ENCODE measurements at places on chromosomes 4 and X. TPM values are rescaled to one million over a fixed set of nuclear protein-coding genes. Genes with fewer than 3 reads are reported as not detected.
A peak's percentile ranks its signal among the peaks of the same experiment; 100 is the strongest.

GRCh38 chrX:42825201-42825600 lies 47.2 kb upstream of the PPP1R2C start:
- no peaks in the 10 kb centered on the region for H3K27me3 ChIP-seq
- no peaks in the 10 kb centered on the region for H3K4me1 ChIP-seq
- DNase-seq: no peak
- no peak overlapping the region for H3K27ac ChIP-seq
- no peaks in the 10 kb centered on the region for H3K36me3 ChIP-seq

DNA sequence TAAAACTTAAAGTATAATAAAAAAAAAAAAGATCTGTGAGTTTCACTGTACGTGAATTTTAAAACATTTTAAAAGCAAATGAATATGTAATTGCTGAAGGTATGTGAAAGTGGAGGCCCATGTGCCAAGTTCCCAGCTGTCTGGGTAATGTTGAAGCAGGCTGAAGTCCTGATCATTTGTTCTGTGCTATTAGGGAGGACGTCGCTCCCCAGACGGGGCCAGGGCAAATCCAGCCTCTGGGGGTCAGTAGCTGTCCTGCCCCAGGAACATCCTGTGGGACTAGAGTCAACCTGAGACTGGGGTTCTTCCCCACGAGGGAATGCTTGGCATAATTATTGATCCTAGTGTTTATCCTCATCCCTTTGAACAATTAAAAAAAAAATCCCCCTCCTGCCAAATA lies 48.8 kb downstream of the PDE5A start:
- no peak overlapping the region for H3K27ac ChIP-seq
- H3K27me3 ChIP-seq: no peaks in the 10 kb centered on the region
- no peak overlapping the region for H3K4me3 ChIP-seq
- no peaks in the 10 kb centered on the region for H3K4me1 ChIP-seq
- no peak for DNase-seq

DNA sequence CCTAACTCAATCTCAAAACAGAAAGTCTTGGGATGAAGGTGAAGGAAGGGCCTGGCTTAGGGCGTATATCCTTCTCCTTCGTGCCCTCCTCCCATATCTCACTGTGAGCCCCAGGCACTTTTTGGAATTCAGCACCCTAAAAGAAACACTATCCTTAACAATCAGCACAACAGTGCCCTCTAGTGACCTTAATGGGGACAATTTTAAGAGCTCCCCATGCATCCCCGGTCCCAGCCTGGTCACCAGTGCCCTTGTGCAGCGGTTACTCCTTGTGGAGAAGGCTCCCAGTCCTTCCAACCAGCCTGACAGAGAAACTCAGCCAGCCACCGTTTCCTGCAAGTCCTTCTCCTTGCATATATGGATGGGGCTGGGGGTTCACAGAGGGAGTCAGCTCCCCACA lies 4.2 kb downstream of the PAK3 start:
- H3K27ac ChIP-seq: no peak overlapping the region
- H3K36me3 ChIP-seq: peaks cover 5% of the 10 kb centered on the region
- peaks cover 7% of the 10 kb centered on the region for H3K27me3 ChIP-seq
- H3K4me1 ChIP-seq: no peaks in the 10 kb centered on the region

Gene SSX3
- not detected for total RNA-seq

Gene PABPC5
- 1.5 TPM for total RNA-seq

- no peaks in the 10 kb centered on the region for H3K27me3 ChIP-seq
- H3K4me1 ChIP-seq: no peaks in the 10 kb centered on the region
- no peak overlapping the region for H3K27ac ChIP-seq
- no peaks in the 10 kb centered on the region for H3K36me3 ChIP-seq
- peak; percentile 49 for DNase-seq
Observed at GRCh38 chrX:24395775-24396174, 35.3 kb downstream of the SUPT20HL1 start.

Gene PARM1
- 0.18 TPM for total RNA-seq

GRCh38 chr4:120317713-120318112 lies 251.1 kb upstream of the MAD2L1 start:
- no peak overlapping the region for H3K27ac ChIP-seq
- no peaks in the 10 kb centered on the region for H3K36me3 ChIP-seq
- no peaks in the 10 kb centered on the region for H3K27me3 ChIP-seq
- H3K4me1 ChIP-seq: peaks cover 5% of the 10 kb centered on the region
- no peak for DNase-seq

DNA sequence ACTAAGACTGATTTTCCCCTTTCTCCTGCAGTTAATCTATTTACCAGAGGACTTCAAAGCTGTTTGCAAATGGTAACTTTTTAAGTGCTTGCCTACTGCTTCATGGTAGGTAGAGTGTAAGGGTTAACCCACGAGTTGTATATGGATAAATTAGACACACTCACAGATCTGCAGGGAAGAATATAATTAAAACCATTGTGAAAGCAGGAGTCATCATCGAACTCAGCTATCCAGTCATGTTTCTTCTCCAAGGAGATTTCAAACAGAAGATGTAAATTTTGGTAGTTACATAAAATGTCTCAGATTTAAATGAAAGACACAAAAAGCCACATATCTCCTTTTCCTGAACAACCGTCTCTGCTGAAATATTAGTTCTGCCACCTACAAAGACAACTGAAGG lies 549 bp upstream of the XG start:
- H3K4me3 ChIP-seq: no peak overlapping the region
- H3K36me3 ChIP-seq: no peaks in the 10 kb centered on the region
- peaks cover 2% of the 10 kb centered on the region for H3K27me3 ChIP-seq
- peaks cover 7% of the 10 kb centered on the region for H3K4me1 ChIP-seq
- no peak overlapping the region for H3K27ac ChIP-seq
- DNase-seq: no peak

Gene TMEM33
- total RNA-seq: 59.6 TPM

DNA sequence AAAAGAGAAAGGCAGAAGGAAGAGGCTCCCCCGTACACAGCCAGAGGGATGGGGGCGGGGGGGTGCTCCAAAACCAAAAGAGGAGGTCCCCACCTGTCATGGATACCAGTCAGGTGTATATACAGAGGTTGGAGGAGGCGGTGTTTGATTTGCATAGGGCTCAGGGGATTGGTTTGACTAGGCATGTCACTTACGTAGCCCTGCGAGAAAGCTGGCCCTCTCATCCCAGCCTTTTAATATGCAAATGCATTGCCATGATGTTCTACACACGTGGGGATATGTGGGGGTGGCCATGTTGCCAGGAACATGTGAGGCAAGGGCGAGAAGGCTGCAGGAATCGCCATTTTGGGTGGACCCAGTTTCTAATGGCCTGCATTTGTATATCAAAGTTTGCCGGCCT lies 38.6 kb downstream of the TMEM150C start:
- H3K27ac ChIP-seq: no peak overlapping the region
- no peak overlapping the region for H3K4me3 ChIP-seq
- H3K27me3 ChIP-seq: peaks cover 1% of the 10 kb centered on the region

GRCh38 chr4:8837181-8837841 lies 34.3 kb downstream of the HMX1 start:
- H3K27me3 ChIP-seq: peaks cover 3% of the 10 kb centered on the region
- no peak overlapping the region for H3K4me3 ChIP-seq
- no peak overlapping the region for H3K27ac ChIP-seq
- no peaks in the 10 kb centered on the region for H3K4me1 ChIP-seq
- H3K36me3 ChIP-seq: no peaks in the 10 kb centered on the region
- DNase-seq: no peak

DNA sequence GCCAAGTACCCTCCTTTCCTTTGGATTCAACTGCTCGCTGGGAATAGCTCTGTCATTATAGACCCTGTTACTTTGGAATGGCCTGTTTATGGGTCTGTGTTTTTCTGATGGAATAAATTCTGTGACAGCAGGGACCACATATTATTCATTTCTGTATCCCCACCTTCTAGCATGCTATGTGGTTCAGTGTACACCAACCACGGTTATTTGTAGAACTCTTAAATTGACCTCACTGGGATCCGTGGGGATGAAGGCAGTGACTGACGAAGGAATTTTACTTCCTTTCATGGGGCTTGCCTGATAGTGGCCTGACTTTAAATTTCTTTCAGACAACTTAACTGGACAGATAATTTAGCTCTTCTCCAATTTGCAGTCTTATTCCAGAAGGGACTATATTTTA lies 343.2 kb downstream of the SPRY1 start:
- no peak overlapping the region for H3K4me3 ChIP-seq
- H3K27ac ChIP-seq: no peak overlapping the region

Gene CYTL1
- total RNA-seq: not detected

Gene STPG2
- total RNA-seq: 2.5 TPM

DNA sequence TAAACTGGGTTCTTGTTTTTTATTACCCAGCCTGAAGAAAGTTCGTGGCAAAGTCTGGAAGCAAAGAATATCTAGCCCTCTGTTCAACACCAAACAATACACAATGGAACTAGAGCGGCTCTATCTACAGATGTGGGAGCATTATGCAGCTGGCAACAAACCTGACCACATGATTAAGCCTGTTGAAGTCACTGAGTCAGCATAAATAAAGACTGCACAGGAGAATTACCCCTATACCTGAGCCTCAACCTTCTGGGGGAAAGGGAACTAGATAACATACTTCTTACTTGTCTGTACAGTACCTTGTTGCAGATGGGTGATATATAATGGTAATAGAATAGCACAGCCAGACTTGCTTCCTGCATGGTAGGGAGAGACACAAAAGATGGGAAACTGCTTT lies 4.6 kb upstream of the GCNA start:
- no peak overlapping the region for H3K4me3 ChIP-seq
- H3K4me1 ChIP-seq: no peaks in the 10 kb centered on the region
- DNase-seq: no peak

GRCh38 chrX:97547877-97548578 lies 664.3 kb downstream of the RPA4 start:
- H3K36me3 ChIP-seq: no peaks in the 10 kb centered on the region
- H3K27ac ChIP-seq: no peak overlapping the region
- no peak overlapping the region for H3K4me3 ChIP-seq
- H3K4me1 ChIP-seq: no peaks in the 10 kb centered on the region

- no peaks in the 10 kb centered on the region for H3K36me3 ChIP-seq
- H3K4me3 ChIP-seq: no peak overlapping the region
- no peak for DNase-seq
- no peak overlapping the region for H3K27ac ChIP-seq
Observed at GRCh38 chr4:165532976-165533375, 154.2 kb downstream of the CPE start.

Gene PPP1R2C
- not detected for total RNA-seq

DNA sequence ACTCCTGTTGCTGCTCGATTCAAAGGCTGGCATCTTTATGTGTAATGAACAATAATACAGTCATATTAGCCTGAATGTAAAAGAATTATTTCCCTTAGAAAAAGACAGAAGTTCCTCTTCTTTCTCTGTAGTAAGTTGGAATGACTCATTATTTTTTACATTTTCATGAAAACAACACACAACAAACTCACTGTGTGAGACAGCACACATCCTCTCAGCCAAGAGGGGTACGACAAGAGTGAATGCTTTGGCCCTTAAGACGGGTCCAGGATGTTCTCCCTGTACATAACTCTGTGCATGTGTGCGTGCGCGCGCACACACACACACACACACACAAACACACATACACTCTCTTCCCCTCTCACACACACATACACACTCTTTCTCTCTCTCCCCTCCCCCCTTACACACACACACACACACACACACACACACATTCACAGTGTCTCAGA lies 72.8 kb downstream of the MANBA start:
- H3K4me1 ChIP-seq: no peaks in the 10 kb centered on the region
- no peak overlapping the region for H3K27ac ChIP-seq
- H3K36me3 ChIP-seq: no peaks in the 10 kb centered on the region
- no peak for DNase-seq
- no peak overlapping the region for H3K4me3 ChIP-seq

DNA sequence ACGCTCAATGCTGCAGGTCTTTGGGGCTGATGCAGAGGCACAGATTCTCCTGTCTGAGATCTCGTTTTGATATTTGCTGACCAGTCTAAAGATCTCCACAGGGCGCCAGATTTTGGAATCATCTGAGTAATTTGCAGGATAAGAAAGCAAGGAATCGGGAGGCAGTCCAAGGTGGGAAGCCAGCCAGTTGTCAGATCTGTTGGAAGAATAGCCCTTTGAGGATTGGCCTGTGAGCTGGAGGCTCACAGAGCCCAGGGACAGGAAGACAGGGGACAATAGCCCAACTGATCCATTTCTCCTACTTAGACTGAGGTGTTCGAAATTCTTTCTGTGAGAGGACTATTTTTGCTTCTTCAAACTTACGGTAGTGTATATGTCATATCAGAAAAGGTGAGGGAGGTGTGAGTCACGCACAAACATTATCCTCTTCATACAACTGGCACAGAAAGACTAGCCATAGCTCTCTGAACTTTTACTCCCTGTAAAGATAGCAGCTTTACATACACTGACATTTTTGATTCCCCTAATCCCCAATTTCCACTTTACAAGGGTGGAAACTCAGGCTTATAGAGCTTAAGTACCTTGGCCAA lies 8.8 kb downstream of the DIPK2B start:
- H3K27ac ChIP-seq: peak overlapping the region; percentile 38
- peaks cover 43% of the 10 kb centered on the region for H3K36me3 ChIP-seq
- no peak for DNase-seq
- H3K4me1 ChIP-seq: peaks cover 58% of the 10 kb centered on the region

- H3K4me3 ChIP-seq: peak overlapping the region; percentile 65
- no peak for DNase-seq
- peaks cover 10% of the 10 kb centered on the region for H3K36me3 ChIP-seq
- H3K27me3 ChIP-seq: no peaks in the 10 kb centered on the region
- peaks cover 6% of the 10 kb centered on the region for H3K4me1 ChIP-seq
Observed at GRCh38 chr4:83417566-83417965, 38.1 kb downstream of the HELQ start.

DNA sequence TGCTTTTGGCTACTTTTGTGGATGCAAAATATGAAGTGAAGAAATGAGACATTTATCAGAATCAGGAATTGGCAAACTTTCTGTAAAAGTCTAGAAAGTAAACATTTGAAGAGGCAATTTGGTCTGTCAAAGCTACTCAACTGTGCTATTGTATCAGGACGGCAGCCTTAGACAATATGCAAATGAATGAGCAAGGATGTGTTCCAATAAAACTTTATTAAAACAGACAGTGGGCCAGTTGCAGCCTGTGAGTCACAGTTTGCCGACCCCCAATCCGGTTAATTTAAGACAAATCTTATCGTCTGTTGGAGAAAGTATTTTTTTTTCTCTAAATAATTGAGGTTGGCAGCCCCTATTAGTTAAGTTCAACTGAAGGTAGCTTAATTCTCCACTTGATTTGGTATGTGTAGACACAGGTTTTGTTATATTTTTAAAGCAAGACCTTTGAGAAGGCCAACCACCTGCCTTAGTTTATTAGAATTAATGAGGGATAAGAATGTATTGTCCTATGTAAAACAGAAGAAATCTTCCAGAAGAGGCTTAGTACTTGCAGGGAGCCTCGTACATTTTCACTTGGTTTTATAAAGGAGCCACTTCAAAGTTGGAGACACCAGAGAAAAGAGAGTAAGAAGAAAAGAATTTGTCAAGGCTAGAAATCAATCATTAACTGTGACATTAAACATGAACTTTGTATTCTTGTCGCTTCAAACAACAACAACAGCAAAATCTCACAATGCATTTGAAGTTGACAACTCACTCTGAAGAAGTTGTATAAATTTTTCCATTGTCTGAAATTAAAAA lies 81.6 kb upstream of the FAT1 start:
- no peaks in the 10 kb centered on the region for H3K4me1 ChIP-seq
- no peak overlapping the region for H3K4me3 ChIP-seq
- no peak overlapping the region for H3K27ac ChIP-seq
- H3K36me3 ChIP-seq: no peaks in the 10 kb centered on the region
- no peak for DNase-seq

- peaks cover 11% of the 10 kb centered on the region for H3K4me1 ChIP-seq
- H3K36me3 ChIP-seq: no peaks in the 10 kb centered on the region
- H3K4me3 ChIP-seq: no peak overlapping the region
- no peak for DNase-seq
- no peak overlapping the region for H3K27ac ChIP-seq
Observed at GRCh38 chrX:107753187-107753586, 22.4 kb downstream of the TSC22D3 start.
